CD4-positive, alpha-beta memory T cell (primary cell): ENCODE measurements at places on chromosomes 2 and 18.

- no peak for DNase-seq
Observed at GRCh38 chr18:29071869-29072268, 894.9 kb upstream of the CDH2 start.

- no peak for DNase-seq
Observed at GRCh38 chr2:85244828-85245227, 83.0 kb downstream of the TGOLN2 start.

- DNase-seq, result no peak
Observed at GRCh38 chr2:233152541-233152940, 92.4 kb downstream of the INPP5D start.

- no peak for DNase-seq
Observed at GRCh38 chr2:240460781-240461431, 25.4 kb downstream of the GPC1 start.

- no peak for DNase-seq
Observed at GRCh38 chr18:811182-811891, 705 bp downstream of the YES1 start.

DNA sequence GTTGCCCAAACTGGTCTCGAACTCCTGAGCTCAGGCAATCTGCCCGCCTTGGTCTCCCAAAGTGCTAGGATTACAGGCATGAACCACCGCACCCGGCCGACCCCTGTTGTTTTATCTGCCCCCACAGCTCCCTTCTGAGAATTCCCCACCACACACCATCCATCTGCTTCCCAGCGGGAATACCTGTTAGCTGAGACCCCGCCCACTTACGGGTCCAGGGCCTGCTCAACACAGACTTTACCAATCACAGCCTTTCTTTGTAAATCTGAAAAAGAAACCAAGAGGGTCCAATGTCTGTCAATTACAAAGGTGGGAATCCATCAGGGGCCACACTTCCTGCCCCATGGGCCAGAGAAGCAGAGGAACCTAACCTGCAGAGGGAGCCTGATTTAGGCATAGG, 14.2 kb upstream of the CABLES1 start:
- DNase-seq, result no peak

GRCh38 chr2:40872580-40872979, 420.7 kb upstream of the SLC8A1 start:
- DNase-seq, result no peak

GRCh38 chr2:3778851-3779495, 75.6 kb downstream of the DCDC2C start:
- no peak for DNase-seq

GRCh38 chr2:185934232-185934631, 195.6 kb downstream of the FSIP2 start:
- DNase-seq, result no peak

GRCh38 chr2:166573391-166573790, 79.3 kb upstream of the SCN7A start:
- no peak for DNase-seq

DNA sequence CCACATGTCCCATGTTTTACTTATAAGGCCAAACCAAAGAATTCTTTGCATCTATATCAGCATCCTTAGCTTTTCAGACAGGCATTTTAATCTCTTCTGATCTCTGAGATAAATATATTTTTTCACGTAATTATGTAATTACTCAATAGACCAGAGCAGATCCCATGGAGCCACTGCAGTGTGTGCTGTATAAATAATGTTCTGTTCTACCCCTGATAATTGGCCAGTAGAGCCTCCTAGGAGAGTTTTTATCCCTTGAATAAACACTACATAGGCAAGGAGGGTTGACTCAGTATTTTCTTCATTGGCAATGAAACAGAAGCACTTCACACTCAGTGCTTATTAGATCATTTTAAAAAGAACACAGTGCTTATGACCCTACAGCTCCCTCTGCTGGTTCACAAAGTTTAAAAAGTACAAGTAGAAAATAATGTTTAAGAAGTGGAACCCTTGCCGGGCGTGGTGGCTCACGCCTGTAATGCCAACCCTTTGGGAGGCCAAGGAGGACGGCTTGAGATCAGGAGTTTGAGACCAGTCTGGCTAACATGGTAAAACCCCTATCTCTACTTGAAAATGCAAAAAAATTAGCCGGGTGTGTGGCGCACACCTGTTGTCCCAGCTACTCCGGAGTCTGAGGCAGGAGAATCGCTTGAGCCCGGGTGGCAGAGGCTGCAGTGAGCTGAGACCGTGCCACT, 91.9 kb downstream of the PPP1R1C start:
- peak; percentile 5 for DNase-seq

DNA sequence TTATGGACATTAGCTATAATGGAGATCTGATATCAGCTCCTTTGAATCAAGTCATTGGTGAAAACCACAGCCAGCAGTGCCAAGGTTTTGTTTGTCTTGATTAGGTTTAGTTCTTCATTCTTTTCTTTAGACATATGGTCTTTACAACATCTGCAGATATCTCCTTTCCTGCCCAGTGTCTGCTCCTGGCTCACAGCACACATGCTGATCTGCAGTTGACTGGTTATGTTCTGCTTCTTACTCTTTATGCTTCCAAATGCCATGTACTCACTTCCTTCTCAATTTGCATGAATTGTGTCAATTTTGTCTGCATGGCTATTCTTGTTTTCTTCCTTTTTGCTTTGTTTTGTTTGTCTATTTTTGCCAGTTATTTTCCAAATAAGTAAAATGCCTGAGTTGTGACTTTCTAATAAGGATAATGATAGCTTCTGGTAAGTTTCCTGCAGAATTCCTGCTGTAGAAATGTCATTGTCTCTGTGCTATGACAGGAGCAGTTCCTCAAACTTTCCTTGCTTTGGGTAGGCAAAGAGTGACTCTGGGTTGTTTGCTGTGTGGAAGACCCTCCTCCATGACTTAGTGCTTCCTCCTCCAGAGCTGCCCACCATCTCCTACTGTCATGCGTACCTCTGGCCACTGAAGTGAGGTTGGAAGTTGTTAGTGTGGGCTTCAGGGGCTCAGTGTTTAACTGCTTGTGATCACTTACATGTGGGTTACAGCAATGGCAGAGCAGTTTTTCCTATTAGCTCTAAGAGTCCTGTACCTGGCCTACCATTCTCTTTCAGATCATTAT, 8.2 kb downstream of the ARHGAP25 start:
- no peak for DNase-seq

GRCh38 chr18:10080372-10080771, 166.6 kb downstream of the VAPA start:
- no peak for DNase-seq

- DNase-seq, result no peak
Observed at GRCh38 chr2:38448692-38449410, 71.8 kb upstream of the ATL2 start.

DNA sequence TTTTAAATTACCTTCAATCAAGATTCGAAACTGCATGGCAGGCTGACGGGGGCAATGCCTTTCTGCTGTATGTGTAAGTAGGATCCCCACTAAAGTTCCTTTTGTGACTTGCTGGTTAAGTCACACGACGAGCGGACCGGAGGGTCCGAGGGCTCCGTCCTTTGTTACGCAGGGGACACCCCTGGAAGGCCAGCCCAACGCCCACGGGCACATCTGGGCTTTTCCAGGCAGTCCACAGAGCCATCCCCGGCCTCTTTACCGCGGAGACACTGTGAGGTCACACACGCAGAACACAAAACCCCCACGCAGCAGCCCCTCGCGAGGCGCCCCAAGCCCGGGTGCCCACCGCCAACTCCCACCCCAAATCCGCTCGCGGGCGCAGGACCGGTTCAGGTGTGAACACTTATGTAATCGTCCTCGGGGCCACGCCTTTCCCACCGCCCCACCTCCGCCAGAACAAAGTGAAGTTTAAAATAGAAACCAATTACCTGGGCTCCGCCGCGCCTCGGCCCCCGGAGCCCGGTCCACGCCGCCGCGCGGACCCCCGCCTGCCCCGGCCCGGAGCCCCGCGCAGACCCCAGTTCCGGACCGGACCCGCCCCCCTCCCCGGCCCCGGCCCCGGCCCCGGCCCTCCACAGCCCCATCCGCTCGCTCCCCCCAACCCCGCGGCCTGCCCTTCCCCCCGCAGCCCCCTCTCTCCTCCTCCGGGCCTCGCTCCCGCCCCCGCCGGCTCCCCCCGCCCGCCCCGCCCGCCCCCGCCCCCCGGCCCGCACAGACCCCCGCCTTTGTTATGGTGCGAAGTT, 4.2 kb downstream of the ZNF516 start:
- DNase-seq, result peak; percentile 41

GRCh38 chr2:134714228-134714627, 4.6 kb downstream of the TMEM163 start:
- no peak for DNase-seq

- DNase-seq, result no peak
Observed at GRCh38 chr2:215771241-215771640, 242.1 kb downstream of the MREG start.

GRCh38 chr2:5618271-5618670, 73.9 kb upstream of the SOX11 start:
- DNase-seq, result no peak

DNA sequence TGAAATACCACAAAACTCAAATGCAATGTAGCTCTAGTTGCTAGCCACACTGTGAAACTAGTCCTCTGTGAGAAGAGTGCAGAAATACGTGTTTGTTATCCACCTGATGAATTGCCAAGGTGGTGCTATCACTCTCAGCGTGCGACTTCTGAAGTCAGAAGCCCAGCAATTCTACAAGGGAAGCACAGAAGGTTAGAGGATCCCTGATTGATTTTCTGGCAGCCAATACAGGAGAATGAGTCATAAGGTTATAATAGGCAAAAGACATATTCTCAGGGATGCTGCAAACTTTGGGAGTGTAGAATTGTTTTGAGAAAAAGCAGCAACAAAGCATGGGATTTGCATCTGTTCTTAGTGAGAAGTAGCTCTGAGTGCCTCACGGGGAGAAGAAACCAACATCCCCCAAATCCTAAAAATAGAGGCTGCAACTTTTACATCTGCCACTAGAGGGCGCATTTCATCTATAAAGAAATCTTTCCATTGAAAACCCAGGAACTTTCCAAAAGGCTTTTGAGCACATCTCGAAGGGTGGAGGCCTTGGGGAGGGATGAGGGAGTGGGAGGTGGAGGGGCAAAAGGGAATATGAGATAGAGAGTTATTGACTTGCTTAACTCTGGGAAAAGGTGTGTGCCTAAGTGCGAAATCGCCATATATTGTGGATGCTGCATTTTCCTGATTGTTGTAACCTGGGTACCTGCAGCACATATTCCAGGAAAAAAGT, 78.0 kb downstream of the TMEM182 start:
- DNase-seq, result no peak

- DNase-seq, result no peak
Observed at GRCh38 chr2:45825001-45825651, 173.7 kb downstream of the PRKCE start.

GRCh38 chr2:222424276-222424728, at the start of gene SGPP2:
Gene SGPP2, plus strand, starts transcription at chr2:222424543. Its CDS starts 60 bp downstream, at chr2:222424603.
- peak; percentile 36 for DNase-seq

GRCh38 chr2:182144041-182144775, 158.6 kb downstream of the PPP1R1C start:
- DNase-seq, result no peak

- no peak for DNase-seq
Observed at GRCh38 chr2:50449306-50449705, 582.6 kb downstream of the NRXN1 start.

DNA sequence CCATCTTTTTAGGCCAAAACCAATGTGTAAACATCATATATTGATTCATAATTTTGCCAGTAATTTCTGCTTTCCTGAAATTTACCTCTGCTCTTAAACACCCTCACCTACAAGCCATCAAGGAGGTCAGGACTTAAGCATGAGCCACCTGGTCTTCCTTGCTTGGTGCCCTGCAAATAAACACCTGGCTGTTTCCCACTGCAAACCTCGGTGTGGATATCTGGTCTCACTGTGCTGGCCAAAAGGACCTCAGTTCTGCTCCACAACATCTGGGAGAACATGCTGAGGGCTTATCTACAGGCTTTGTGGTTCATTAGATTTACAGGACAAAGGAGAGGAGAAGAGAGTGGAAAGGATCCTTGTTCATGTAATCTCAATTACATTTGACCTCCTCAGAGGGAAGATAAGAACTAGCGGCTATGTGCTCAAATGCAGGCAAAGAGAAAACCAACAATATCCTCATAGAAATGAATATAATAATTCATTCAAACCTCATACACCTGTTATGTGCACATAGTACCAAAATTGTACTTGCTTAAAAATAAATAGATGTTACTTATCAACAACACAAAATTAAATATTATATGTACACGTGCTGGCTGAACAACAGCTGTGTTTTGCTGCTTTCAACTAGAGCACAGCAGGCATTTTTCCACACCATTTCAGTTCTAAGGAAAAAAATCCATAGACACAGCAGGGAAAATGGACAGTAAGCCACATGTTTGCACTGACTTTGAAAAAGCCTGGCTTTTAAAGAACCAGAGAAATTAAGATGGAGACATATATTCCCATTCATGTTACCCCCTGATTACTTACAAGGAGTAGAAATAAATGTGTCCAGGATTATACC, 465.1 kb downstream of the LPIN1 start:
- DNase-seq, result no peak

- DNase-seq, result no peak
Observed at GRCh38 chr2:221546505-221547225, 25.4 kb downstream of the EPHA4 start.

DNA sequence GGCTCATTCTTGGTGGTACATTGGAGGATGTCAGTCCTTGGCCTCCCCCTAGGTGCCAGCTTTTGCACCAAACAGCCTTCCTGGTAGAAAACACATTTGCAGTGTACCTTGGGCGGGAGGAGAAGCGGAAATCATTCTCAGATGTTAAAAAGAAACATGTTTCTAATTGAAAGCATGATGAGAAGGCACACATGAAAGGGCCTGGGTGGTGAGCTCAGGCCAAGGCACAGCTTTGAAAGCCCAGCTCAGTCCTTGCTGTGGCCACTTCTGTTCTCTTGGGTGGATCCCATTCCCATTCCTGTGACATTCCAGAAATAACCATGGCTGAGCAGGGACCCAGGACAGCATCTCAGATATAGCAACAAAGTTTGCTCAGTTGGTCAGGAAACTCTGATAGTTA, 71.5 kb downstream of the LTBP1 start:
- DNase-seq, result no peak

DNA sequence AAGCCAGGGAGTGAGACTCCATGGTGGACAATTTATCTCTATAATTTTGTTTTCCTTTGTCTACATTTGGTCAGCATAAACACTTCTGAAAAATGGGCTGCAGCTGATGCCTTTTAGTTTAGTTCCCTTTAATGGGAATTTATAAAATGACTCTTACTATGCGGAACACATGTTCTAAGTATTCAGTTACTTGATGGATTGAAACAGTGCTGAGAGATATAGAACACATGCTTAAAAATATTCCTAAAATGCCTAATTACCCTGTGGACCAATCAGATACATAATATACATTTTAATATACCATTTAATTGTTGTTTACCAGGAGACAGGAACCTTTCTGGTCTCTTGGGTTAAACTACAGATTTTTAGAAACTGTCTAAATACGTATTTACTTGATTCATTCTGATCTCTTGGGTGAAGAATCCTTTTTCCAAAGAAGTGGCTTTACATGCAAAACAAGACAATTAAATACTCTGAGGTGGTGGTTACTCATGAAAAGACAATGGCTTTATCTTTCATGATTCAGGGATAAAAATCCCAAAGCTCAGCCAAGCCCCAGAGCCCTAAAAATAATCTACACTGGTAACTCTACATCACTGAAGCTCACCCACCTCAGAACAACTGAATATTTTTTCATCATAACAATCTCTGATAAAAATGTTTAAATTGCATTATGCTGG, 128.1 kb upstream of the SERTAD2 start:
- no peak for DNase-seq

GRCh38 chr2:20571644-20572215, 79.2 kb downstream of the HS1BP3 start:
- no peak for DNase-seq
